ENCODE measurements at places on chromosomes 7 and 10. TPM values are rescaled to one million over a fixed set of nuclear protein-coding genes. Genes with fewer than 3 reads are reported as not detected.

DNA sequence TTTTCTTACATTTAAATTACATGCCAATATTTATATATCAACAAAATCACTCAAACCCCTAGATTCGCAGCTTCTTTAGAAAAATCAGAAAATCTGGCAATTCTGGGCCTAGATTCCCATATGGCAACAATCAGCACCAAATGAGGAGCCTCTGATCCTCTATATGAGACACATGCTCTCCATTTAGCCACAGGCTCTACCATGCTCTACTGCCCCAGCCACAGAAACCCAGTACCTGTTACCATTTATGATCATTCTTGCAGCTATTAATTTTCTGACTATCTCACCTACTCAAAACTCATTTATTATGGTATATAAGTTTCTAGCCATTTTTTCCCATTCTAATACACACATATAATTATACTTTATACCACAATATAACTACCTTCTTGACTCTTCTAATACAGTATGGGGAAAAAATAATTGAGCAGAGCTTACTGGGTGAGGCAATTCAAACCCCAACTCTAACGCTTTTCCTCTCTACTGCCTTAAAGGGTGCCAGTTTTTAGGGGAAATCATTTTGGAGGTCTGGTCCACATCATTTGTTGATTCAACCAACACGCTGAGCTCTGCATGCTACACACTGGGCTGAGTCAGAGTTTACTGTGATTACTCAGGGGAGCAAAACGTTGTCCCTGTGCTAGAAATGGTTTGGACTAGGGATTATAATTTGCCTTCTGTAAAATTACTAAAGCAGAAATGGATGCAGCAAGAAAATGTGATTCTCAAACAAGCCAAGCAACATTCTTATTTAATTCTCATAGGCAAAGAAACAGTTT is 11.6 kb downstream of the PDLIM1 start:
- DNase-seq, result peak; percentile 60

The PITX3 gene
- not detected for total RNA-seq

The SAMD9L gene
- total RNA-seq, result 6.9 TPM

The SEMA3C gene
- total RNA-seq, result 6.1 TPM
